SK-N-SH (cell line): ENCODE measurements at places on chromosomes 3 and 15. TPM values are rescaled to one million over a fixed set of nuclear protein-coding genes. Genes with fewer than 3 reads are reported as not detected.

GRCh38 chr15:64029110-64029509, 17.2 kb downstream of the DAPK2 start:
- no peaks in the 10 kb centered on the region for H3K36me3 ChIP-seq
- no peak for DNase-seq
- H3K27ac ChIP-seq, result no peak overlapping the region
- H3K4me3 ChIP-seq, result no peak overlapping the region
- no peaks in the 10 kb centered on the region for H3K27me3 ChIP-seq
- H3K4me1 ChIP-seq, result no peaks in the 10 kb centered on the region

SV2B gene
- not detected in 2 replicates for polyA plus RNA-seq

PPARG gene
- polyA plus RNA-seq, result 2.5 and 2.8 TPM in 2 replicates

GRCh38 chr3:165817160-165817709, 20.0 kb downstream of the BCHE start:
- H3K27me3 ChIP-seq, result no peaks in the 10 kb centered on the region
- H3K4me1 ChIP-seq, result no peaks in the 10 kb centered on the region

TRNT1 gene
- 7.4 and 11.1 TPM in 2 replicates for polyA plus RNA-seq

GRCh38 chr15:68439506-68439905, 7.5 kb upstream of the ITGA11 start:
- no peak for DNase-seq
- H3K27me3 ChIP-seq, result peaks cover 22% of the 10 kb centered on the region
- no peak overlapping the region for H3K27ac ChIP-seq
- no peaks in the 10 kb centered on the region for H3K4me1 ChIP-seq

GNAT1 gene
- not detected in 2 replicates for polyA plus RNA-seq

DNA sequence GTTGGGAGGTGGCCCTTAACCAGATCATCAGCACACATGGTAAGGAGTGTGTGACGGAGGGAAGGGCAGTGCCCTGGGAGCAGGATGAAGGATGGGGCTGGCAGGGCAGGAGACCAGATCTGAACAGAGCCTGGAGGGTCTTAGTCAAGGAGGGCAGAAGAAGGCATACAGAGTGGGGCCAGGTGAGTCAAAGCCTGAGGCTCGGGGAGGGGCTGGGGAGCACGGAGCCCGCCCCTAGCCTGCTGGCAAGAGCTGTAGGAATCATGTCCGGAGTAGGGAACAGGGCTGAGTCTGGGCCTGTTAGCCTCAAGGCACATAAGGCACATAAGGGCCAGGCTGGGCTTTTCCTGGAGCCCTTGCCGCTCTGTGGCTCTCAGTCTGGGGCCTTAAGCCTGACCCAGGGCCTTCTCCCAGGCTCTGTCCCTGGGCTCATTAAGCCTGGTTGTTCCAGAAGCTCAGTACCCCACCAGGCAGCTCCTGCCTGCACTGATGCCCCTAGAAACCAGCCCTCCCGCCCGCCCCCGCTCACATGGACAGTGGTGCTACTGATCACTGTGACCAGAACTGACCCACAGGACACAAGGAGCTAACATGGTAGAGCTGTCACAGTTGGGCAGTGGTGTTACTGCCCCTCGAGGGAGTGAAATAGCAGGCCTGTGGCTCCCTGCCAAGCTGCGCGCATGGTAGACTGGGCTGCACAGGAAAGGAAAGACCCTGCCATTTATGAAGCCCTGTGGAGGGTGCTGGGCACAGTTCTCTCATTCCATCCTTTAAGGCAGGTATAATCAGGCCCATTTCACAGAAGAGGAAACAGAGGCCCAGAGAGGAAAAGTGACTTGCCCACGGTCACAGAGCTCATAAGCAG, 14.6 kb downstream of the ISG20 start:
- H3K4me1 ChIP-seq, result peaks cover 6% of the 10 kb centered on the region; the same call in 1 of the 2 replicates
- DNase-seq, result peak; percentile 59
- no peaks in the 10 kb centered on the region for H3K27me3 ChIP-seq

LRRC58 gene
- polyA plus RNA-seq, result 5.8 and 8.1 TPM in 2 replicates
